ENCODE measurements at places on chromosomes 7 and 10.

DNA sequence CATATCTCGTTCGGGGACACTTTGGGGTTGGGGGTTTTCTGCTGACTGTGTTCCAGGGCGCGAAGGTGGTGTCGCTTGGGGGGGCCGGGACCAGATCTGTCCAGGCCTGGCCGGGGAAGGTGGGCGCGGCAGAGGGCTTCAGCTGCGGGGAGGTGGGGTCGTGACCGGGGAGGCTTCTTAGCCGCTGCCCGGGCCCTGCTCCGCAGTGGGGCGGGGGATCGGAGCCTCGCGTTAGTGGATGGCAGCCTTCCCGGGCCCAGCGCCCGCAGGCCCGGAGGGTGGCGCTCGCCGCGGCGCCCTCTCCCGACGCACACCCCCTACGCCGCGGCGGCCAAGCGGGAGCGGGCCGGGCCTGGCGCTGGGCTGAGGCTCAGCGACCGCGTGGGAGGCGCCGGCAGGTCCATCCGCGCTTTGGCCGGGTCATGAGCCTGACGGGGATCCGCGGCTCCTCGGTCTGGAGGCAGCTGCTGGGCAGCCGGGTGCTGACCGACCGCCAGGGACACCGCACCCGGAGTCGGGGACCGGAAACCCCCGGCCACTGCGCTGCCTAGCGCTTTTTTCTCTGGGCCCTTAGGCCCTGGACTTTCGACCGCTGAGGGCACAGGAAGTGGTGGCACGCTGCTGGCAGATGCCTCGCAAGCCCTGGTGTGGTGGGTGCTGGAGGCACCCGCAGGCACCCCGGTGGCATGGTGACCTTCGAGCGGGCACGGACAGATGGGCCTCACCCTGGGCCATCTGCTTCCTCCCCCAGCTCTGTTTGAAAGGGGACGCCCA lies 1.2 kb downstream of the AGAP3 start:
- peak; percentile 82 for DNase-seq

DNA sequence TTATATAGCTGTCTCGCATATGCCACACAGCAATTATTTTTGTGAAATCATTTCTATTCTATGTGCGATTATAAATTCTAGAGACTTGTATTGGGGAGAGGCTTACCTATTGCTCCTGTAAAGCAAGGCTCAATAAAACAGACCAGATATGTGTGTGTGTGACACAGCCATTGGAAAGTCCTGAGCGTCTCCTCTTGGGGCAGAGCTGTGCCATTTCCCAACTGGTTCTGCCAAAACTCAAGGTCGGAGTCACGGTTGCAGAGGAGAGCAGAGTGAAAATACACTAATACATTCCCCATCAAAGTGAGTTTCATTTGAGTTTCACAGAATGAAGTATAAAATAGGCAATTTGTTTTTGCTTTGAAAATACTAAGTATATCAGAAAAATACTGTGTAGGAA lies 567.4 kb upstream of the FZD8 start:
- no peak for DNase-seq

DNA sequence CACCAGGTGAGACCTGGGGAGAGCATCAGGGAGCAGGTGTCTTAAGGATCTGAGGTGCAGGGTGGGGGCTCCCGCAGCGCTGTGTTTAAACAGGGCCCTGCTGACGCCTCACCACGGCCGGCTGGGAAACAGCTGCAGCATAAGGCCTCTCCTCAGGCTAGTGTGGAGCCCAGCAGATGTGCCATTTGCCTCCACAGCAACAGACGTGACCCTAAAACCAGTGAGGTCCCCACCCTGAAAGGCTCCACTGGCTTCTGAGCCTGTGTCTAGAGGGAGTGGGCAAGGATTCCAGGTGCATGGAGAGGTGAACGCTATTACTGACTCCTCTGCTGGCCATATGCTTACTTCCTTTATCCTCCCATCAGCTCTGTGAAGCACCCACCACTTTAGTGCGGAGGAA lies 47.8 kb downstream of the SYPL1 start:
- DNase-seq: no peak

- no peak for DNase-seq
Observed at GRCh38 chr10:72730479-72730878, 38.5 kb downstream of the MCU start.

DNA sequence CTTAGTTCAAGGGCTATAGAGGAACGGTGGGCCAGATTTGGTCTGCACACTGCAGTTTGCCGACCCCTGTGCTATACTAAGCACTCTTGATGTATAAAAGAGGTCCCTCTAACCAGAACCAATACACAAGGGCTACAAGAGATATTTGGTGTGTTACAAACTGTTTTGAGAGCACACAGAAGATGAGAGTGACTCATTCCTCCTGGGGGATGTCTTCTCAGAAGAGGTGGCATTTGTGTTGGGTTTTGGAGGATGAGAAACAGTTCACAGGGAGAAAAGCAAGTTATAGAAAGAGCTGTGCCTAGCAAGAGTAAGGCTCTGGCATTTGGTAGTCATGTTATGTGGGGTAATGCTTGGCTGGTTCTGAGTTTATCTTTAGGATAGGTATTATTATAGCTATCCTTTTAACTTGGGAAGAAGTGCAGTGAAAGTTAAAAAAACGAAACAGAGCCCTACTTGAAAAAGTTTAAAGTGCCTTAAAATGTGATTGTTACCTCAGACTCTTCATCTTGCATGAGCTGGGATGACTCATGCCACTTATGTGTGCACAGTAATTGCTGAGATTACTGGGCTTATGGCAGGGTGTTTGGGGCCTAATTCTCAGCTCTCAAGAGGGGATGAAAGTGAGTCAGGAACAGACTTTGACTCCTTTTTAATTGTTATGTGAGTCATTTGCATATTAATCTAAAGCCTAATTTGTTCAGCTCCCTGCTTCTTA lies 160.4 kb downstream of the KIF20B start:
- peak; percentile 64 for DNase-seq

DNA sequence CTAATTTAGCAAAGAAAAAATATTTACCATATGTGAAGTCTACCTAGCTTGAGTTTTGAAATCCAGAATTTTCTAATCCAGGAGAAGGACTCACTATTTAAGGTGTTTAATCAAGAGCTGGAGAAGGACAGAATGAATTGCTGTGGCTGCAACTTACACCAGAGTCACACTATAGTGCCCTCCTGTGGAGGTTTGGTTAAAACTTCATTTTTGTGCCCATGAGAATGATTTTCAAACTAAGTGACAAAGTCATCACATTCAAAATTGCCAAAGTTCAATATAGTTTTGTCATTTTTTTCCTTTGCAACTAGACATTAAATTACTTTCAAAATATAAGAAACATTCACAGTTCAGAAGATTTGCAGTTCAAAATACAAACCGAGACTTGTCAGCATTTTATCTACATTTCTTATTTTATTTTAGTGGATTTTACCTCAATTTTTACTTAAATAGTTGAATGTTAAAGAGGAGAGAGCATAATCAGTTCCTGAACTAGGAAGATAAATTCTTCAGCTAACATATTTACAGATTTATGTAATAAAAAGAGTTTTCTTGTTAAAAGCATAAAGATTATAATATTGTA lies 70.7 kb downstream of the CABCOCO1 start:
- peak; percentile 74 for DNase-seq

GRCh38 chr10:125281091-125281490 lies 120.7 kb upstream of the CTBP2 start:
- no peak for DNase-seq

- DNase-seq: no peak
Observed at GRCh38 chr10:103690281-103690680, 165.1 kb downstream of the SH3PXD2A start.

Data from activated CD4-positive, alpha-beta T cell treated with anti-CD3 and anti-CD28 coated beads, Interleukin-2, amount 10 ng/mL, durations not matched to agents 24 days and 14 days (primary cell).